ENCODE measurements at places on chromosomes 1 and 21. TPM values are rescaled to one million over a fixed set of nuclear protein-coding genes. Genes with fewer than 3 reads are reported as not detected.

Gene CASQ1
- total RNA-seq: 0.46 TPM

DNA sequence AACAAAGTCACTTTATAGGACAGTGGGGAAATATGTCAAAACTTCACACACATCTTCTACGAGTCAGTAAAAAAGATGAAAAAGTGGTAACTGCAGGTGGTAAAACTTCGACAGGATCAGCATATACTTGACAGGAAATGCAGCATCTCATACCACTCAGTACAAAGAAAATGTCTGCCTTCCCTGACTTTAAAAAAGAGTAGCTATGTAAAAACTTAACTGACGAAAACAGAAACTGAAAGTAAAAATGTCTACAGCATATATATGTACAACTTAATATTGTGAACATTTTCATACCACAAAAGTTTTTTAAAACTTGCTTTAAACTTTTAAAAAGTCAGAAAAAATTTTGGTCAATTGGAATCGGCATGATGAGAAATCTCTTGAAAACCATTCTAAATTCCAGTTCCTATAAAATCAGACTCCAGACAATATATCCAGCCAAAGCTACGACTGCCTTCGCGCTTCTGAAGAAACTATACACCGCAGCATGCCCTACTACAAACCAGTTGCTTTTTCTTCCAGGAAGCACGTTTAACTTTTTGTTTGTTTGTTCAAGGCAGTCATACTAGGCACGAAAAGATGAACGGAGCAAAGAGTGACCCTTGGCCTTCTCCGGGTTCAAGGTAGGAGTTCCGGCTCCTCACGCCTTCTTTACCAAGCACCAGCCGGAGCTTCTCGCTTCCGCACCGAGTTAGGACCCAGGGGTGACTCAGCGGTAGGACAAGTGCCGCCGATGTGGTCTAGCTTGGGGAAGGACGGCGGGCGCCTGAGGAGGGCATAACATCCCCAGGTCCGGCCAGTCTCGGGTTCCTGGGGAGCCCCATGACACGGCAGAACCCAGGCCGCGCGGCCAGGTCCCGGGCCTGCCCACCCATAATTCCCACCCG lies 612 bp downstream of the PSMA5 start:
- no peak for DNase-seq

Gene THEM5
- total RNA-seq: not detected

Gene LCE1A
- total RNA-seq: not detected

Gene LCE1E
- total RNA-seq: not detected

DNA sequence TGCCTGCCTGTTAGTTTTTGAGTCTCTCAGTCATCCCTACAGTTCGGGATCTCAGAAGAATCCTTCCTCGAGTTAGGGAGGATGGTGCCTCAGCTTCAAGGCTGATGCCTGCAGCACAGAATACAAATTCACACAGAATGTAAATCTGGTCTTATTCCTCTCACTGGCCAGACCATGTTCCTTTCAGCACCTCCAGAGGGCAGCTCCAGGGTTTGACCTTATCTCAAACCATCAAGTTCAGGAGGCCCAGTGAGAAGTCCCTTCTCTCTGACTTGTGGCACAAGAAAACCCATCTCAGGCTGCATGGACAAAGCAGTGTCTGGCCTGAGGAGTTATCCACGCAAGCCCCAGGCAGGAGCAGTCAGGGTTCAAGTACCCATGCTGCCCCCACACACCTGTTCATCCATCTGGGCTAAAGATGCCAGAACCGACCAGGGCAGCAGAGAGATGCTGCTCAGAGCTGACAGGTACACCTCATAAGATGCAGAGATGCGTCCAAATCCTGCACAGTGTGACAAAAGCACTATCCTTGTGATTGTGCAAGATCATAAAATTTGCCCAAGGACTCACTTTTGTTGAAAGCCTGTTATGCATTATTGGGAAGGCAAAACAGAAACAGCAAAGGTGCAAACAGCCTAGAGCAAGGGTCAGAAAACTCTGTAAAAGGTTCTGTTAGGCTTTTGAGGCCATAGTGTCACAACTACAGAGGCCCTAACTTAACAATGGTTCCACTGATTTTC lies 49.8 kb downstream of the BCAR3 start:
- DNase-seq: no peak

Gene TNFSF18
- total RNA-seq: not detected

GRCh38 chr21:33380483-33380998 lies 22.7 kb upstream of the IFNGR2 start:
- DNase-seq: no peak

DNA sequence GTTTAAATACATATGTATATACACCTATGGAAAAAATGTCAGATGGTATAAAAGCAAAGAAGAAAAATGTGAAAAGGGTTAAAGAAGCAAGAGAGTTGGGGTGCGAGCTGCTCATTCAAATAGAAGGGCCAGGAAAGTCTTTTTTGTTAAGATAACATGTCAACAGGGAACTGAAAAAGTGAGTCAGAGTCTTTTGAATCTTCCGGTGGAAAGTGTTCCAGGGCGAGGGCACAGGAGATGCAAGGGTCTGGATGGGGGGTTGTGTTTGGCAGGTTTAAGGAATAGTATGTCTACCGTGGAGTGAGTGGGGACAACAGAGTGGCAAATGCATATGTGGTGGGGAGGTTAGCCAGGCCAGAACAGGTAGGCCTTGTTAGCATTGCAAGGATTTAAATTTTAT lies 22.2 kb upstream of the GNG12 start:
- no peak for DNase-seq

- DNase-seq: no peak
Observed at GRCh38 chr1:67130673-67131072, 4.1 kb downstream of the C1orf141 start.

GRCh38 chr1:183472488-183473216 lies at the start of gene SMG7:
TSS of gene SMG7 (plus strand) at chr1:183472499. CDS start at chr1:183472621, 122 bp downstream.
- no peak for DNase-seq

- DNase-seq: no peak
Observed at GRCh38 chr1:84701376-84701775, 11.1 kb upstream of the SSX2IP start.

DNA sequence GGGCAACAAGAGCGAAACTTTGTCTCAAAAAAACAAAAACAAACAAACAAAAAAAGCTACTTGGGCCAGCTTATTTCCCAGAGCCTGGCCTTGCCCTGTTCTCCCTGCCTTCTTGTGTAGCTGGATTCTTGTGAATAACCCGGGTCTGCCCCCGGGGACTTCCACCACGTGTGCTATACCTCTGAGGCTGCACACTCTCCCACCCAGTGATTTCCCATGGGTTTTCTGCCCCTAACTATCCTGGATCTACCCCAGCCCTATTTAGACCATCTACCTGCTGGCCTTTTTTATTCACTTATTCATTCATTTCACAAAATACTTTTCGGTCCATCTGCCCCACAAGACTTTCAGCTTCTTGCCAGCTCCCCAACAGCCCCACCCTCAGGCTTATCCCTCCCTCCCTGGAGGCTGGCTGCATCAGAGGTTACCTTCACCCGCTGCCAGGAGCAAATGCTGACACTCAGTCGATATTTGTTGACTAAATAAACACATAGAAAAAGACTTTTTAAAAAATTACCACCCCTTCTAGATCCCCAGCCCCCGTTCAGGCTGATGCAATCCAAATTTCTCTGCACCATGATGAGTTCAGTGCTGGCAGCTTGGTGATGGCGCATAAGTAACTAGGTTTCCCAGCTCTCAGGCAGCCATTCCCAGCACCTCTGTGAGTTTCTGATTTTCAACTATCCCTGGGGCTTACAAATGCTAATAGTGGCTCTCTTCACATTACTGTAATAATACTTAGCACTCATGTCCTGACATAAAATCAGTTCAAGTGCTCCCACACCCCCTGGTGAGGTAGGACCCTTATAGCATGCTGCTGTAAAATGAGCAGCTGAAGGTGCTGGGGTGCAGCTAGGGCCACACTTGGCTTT lies 30.7 kb upstream of the TARBP1 start:
- no peak for DNase-seq

GRCh38 chr1:208150833-208151458 lies 93.2 kb downstream of the PLXNA2 start:
- no peak for DNase-seq

DNA sequence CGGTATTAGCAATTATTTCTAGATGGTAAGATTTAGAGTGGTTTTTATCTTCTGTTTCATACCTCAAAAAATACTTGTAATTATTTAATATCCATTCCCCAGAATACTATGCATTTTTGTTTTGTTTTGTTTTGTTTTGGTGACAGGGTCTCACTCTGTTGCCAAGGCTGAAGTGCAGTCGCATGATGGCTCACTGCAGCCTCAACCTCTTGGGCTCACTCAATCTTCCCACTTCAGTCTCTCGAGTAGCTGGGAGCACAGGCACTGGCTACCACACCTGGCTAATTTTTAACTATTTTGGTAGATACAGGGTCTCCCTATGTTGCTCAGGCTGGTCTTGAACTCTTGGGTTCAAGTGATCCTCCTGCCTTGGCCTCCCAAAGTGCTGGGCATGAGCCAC lies 252.7 kb downstream of the AKT3 start:
- DNase-seq: no peak

- DNase-seq: no peak
Observed at GRCh38 chr1:179253286-179253972, 24.0 kb upstream of the ABL2 start.

DNA sequence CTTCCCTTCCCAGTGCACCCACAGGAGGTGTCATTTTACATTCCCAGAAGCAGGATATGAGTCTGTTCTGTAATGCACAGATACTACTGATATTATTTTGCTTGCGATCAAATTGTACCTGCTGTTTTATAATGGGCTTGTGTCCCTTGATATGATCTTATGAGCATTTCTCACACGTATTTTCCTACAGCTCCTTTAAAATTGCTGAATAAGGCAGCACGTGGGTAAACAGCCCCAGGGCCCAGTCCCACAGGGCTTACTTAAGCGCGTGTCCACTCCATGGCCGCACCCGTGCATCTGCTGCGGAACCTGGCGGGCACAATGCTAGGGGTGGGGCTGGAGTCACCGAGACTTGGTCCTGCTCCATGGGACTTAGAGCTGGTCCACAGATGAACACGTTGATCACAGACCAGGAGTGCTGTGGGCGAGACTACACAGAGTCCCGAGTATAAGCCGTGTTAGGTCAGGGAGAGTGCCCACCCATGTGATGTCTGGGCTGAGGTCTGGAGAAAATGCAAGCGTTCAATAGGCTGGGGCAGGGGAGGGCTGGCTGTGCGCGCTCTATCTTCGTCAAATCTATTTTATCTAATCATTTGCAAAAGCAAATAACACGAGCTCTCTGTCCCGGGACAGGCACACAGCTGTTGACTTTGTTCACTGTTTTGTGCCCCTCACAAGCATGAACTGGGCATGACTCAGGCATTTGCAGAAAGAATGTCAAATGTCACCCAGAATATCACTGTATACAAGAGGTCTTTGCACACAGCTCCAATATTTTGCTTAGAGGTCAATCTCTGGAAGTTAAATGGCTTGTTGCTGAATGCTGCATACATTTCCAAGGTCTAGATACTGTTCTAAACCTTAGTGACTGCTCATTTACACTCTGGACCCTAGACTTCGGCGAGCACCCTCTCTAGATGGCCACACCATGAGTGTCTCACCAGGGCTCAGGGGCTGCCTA lies 119.3 kb downstream of the CRYAA start:
- DNase-seq: no peak

DNA sequence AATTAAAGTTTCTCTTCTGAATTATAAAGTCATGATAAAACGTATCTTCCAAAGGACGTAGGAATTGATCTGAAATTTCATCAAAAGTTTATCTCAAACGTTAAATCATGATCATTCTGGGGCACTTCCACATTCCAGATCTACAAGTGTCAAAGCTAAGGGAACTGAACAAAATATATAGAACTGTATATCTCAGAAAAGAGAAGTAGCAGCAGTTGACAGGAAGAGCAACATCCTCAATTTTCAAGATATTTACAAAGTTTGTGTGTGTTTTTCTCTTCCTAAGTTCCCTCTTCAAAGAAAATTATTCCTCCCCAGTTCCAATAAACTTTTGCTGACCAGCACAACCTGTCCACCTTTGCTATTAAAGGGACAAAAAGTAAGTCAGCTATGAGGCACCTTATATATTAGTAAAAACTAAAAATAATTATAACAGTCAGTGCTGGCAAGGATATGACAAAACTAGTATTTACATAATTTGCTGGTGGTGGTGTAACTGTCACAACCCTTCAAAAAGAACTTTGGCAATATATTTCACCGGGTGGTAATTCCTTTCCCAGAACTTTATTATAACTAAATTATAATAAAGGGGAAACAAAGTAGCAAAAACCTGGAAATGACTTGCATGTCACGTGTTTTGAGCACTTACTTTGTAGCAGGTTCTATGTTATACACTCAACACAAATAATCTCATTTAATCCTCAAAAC lies 38.5 kb upstream of the EYA3 start:
- DNase-seq: no peak

DNA sequence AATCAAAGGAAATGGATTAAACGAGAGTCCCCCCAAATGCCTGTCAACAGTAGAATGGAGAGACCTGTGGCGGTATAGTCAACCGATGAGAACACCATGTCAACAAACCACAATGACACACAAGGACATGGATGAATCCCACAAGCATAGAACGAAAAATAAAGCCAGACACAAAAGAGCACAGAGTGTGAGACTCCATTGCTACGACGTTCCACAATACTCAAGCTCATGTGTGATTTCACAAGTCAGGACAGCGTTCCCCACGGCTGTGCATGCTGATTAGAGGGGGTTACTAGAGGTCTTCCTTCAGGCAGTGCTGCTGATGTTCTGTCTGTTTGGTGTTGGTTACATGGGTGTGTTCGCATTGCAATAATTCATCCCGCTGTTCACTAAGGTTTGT lies 5.8 kb upstream of the PLA2G2D start:
- DNase-seq: no peak

Measured in type B pancreatic cell (in vitro differentiated cells).